ENCODE measurements at places on chromosomes 7 and 10.

DNA sequence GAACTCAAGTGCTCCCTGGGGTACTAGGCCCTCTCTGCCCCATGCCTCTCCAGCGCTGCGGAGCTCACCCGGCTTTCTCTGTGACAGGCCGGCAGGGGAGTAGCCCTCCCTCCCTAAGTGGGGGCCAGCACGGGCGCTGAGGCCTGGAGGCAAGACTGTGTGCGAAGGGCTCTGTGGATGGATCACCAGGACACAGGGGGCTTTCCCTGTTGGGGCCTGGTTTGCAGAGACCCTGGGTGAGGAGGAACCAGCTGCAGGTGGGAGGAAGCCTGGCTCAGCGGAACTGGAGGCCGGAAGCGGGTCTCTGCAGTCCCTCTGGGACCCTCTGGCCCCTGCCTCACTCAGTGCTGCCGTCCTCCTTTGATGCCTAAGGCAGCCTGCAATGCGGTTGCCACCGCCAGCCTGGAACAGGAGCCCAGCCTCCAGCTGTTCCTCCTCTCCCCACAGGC lies 106.0 kb downstream of the CYTH3 start:
- no peak for DNase-seq

DNA sequence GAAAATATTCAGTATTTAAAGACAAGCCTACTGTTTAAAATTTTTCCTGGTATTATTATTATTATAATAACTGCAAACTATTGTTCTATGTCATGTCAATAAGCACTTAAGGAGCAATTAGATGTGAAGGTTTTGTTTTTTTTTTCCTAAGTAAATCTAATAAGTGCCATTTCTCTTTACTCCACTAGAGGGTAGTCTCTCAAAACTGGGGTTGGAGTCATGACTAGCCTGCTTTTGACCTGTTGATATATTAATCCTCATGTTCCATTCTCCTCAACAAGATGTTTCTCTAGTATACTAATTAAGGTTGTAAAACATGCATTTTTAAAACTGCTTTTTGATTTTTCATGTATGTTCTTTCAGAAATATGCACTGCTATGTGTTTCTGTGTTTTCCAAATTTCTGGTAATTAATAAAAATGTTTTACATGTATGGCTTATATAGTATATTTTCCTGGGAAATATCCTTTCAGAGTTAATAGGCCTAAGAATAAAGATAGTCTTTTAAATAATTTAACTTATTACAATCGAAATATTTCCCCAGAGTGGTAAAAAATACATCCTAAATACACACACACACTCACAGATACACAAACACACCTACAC lies 1.0 kb upstream of the LRRN3 start:
- peak; percentile 71 for DNase-seq

GRCh38 chr7:45136106-45137060 lies 21.2 kb upstream of the RAMP3 start:
- peak; percentile 80 for DNase-seq

DNA sequence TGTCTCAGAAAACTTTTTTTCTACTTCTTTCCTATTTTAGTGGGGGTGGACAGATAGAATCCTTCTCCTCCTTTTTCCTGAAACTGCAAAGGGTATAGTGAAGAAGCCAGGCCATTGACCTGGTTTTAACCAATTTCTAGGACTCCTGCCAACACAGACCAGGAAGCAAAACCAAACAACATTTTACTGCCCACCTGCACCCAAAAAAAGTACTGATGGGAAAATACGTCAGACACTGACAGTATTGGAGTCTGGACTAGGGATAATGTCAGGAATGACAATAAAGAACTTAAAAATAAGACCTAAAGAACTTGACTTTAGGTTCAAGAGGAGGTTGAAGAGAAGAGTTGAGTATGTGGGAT lies 5.0 kb upstream of the STEAP4 start:
- DNase-seq: no peak

DNA sequence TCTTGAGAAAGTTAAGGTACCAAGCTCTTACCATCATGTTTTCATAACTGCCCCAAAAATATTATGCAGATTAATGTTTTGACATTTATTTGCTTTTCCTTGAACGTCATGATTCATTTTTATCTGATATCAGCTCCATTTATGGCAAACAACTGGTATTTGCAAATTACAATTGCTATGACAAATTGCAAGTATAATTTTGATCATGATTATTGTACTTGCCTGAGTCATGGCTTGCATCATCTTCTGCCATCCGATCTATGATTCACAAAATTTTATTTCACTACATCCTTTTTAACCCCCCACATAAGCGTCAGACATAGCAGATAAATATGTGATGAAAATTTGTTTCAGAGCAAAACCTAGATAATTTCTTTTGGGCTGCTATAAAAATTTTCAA lies 155.0 kb downstream of the STK31 start:
- peak; percentile 91 for DNase-seq

- DNase-seq: no peak
These were observed 112.5 kb upstream of the GJD4 start for GRCh38 chr10:35492386-35493195.

DNA sequence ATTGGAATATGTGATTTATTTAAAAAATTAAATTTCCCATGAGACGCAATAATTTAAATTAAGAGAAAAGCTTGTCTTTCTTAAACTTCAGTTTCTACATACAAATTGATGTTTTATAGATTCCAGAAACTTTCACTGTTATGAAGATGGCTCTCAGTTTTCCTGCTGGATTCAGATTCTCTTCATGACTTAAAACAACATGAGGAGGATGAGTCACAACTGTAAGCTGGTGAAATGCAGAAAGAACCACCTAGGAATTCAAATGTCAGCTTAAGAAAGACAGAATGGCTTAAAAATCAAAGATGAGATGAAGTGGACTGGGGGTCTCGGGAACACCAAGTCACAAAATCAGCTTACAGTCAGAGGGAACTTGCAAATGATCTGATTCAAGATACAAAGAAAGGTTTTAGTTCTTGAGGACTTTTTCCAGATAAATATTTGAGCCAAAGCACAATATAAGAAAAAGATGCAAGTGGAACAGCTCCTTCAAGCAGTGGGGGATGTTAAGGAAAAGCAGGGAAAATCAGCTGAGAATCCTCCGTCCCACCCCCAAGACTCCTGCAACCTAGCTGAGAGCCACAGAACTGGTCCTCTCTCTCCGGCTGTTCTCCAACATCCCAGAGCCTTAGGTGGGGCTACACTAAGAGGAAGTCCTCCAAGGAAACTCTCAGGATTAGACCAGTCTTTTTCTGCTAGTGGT lies 279.8 kb downstream of the KCNMA1 start:
- DNase-seq: peak; percentile 85

DNA sequence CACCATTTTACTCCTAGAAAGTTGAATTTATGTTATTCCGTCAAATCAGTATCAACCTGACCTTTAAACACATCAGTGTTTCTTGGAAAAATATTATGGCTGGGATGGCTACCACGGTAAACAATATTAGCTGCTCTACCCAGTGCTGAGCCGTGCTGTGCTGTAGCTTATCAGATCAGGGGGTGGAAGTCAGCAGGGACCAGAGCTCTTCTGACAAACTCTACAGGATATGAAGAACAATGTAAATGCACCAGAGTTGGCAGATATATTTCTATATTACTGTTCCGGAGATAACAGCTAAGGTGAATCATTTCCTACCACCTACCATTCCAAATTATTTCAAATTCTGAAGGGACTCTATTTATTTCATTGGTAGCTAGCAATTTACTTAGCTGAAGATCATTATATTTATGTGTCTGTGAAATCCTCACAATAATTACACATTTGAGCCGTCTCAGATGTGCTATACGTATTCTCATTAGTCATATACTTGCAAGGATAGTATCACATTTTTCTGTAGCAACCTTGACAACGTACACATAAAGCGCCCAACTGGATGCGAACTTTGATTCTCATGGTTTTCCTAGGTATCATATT lies 76.5 kb downstream of the TEX36 start:
- no peak for DNase-seq

DNA sequence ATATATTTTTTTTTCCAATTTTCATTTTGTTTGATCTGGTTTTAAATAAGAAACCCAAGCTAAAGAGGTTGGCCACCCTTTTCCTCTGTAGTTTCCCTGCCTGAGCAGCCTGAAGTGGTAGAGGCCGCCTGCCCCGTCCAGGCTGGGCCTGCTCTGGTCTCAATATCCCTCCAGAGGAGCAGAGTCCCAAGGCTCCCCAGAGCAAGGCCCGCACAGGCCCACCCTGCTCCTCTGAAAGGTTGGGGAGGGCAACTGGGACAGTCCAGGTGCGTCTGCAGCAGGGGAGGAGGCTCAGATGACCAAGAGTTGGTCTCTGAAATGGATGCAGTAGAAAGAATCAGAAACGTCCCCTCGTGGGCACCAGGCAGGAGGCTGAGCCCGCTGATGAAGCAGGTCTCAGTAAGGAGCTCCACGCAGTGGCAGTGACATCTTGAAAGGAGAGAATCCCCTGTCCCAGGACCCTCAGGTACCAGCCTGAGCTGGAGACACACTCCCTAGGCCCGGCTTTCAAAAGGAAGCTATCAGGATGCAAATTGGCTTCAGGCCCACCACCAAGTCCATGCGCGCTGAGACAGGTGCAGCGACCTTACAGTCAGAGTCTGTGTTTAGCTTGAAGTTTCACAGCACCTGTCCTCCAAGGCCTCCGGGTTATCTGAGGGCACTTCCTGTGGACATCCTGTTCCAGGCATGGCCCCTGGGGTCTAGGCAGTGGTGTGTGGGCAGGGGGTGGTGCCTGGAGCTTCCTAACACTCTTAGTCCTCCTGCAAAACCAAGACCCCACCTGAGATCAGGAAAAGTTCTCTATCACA lies 37.7 kb downstream of the EN2 start:
- no peak for DNase-seq

DNA sequence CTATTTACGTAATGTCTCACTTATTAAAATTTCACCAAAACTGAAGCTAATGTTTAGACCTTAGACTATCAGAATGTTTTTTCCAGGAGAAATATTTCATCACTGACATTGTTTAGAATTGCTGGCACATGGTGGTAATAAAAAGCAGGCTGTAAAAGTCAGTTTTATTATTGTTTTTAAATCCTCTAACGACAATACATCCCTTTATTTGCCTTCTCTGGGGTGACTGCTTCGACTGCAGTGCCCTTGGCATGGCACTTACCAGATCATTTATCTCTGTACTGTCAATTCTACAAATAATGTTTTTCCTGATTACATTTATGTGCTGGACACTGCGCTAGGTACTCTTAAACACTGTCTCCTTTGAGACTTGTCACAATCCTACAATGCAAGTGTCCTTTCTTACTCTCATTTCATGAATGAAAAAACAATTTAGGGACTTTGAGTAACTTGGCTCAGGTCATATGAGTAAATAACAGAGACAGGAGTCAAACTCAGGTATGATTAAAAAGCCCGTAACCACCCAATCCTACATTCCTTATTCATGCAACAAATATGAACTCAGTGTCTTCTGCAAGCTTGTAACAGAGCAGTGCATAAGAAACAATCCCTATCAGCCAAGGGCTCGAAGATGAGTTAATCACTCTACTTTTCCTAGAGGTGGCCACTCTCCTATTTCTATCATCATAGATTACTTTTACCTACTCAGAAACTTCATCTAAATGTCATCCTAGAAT lies 5.6 kb upstream of the ING3 start:
- no peak for DNase-seq

DNA sequence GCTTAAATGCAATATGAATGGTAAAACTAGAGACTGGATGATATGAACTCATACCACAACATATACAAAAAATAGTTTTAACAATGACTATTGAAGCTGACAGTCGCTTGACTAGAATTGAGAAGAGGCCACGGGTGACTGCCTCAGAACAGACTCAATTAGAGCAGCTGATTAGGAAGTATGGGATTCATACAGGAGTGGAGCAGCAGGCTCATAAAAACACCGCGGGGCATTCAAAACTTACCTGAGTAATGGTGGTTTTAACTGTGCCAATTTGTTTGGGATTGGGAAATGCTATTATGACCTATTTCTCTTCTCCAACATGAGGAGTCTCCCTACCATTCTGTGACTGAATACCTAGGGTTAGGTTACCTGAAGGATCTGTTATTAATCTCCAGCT lies 2.1 kb downstream of the CADPS2 start:
- no peak for DNase-seq

DNA sequence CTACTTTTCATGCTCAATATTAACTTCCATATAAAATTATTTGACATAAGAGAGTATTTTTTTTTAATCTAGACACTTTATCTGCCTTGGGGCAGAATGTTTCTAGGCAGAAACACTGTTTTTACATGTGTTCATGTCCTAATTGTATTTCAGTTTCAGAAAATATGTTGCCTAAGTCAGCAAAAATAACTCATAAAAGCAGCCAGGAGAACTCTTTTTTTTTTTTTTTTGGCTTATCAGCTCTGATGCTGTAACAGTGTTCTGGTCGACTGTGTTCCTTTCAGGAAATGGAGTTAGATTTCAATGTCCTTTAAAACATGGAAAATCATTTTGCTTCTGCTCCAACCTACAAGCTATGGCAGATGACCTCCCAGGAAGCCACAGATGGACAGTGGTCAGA lies 63.2 kb upstream of the OPALIN start:
- DNase-seq: no peak

DNA sequence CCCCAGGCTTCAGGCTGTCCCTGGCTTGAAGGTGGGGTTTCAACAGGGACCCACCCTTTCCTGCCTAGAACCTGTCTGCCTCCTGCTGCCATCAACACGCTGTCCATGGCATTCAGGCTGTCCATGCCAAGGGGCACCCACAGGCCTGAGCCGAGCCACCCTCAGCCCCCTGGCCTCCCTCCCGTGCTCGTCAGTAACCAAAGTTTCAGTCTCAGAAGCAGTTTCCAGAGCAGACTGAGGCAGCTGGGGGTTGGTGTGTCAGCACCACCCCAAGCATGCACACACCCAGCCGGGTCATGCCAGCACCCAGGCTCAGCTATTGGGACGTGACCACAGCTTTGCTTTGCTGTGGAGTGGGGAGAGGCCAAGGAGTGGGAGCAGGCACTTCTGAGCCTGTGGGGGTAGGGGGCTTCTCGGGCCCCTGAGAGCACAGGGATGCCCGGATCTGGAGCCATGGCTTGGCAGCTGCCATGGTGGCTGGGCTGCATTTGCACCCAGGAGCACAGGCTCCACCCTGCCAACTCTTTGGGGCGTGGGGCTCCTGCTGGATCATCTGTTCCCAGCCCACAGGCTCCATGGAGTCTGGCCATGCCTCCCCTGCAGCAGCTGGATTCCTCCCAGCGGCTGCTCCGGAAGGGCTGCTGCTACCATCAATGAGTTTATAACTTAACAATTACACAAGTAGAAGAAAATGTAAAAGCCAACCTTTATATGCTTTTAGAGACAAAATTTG lies 314.5 kb upstream of the SEMA3C start:
- DNase-seq: no peak

DNA sequence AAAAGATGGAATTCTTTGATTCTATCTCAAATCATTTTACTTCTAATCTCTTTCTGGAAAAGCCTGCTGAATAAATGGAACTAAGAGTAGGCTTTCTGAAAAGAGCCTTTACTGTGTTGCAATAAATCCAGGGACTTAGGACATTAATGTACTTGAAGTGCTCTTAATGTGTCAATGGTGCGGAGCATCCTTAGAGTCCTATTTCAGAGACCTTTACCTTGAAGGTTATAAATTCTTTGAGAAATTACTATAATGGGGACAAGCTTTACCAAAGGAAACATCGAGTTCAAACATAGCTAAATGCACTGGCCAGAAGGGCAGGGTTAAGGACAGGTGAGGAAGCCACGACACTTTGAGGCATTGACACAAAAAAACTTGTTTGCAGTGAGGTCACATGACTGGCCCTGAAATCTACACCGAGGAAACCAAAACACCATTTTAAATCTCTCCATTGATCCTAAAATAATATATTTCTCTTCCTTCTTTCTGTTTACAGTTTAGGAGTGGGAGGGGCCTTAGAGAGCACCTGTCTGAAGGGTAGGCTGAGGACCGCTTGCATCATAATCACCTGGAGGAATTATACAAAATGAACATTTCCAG lies 48.1 kb upstream of the EXOC6 start:
- no peak for DNase-seq

Data from ELR (cell line).